Hair follicle dermal papilla cell (primary cell): ENCODE measurements at places on chromosomes 1 and 21. TPM values are rescaled to one million over a fixed set of nuclear protein-coding genes. Genes with fewer than 3 reads are reported as not detected.

Gene SERPINC1
- total RNA-seq = not detected in 2 replicates

Gene FABP3
- 146 and 154 TPM in 2 replicates for total RNA-seq

Gene MPZ
- 0.32 and 0.49 TPM in 2 replicates for total RNA-seq

Gene LACTBL1
- not detected in 2 replicates for total RNA-seq

Gene C8B
- total RNA-seq = not detected in 2 replicates

Gene GUCA2B
- not detected in 2 replicates for total RNA-seq

Gene OR2L5
- total RNA-seq = 0.12 and 0.32 TPM in 2 replicates

Gene CA6
- not detected in 2 replicates for total RNA-seq

Gene CCDC17
- 0.61 and 3.1 TPM in 2 replicates for total RNA-seq

Gene VCAM1
- total RNA-seq = 13.1 and 32.8 TPM in 2 replicates

Gene LRRIQ3
- 0.36 and 0.65 TPM in 2 replicates for total RNA-seq

Gene NR0B2
- not detected in 2 replicates for total RNA-seq

Gene PGD
- total RNA-seq = 229 and 277 TPM in 2 replicates

Gene USH2A
- under 0.01 and 0.16 TPM in 2 replicates for total RNA-seq

Gene KCNH1
- 5.8 and 6.3 TPM in 2 replicates for total RNA-seq

Gene AMY2B
- total RNA-seq = 10.3 and 10.9 TPM in 2 replicates

Gene PTP4A2
- total RNA-seq = 307 and 372 TPM in 2 replicates

Gene ZBTB8A
- total RNA-seq = 7.7 and 8.6 TPM in 2 replicates

Gene SPRR1B
- not detected in 2 replicates for total RNA-seq

Gene INSRR
- total RNA-seq = under 0.01 TPM in 2 replicates

Gene SPRR3
- not detected in 2 replicates for total RNA-seq

Gene MMEL1
- total RNA-seq = 1.2 TPM in 1 of 2 replicates, not detected in the other

Gene TNFRSF18
- total RNA-seq = 0.16 TPM in 1 of 2 replicates, not detected in the other

Gene IVL
- total RNA-seq = not detected in 2 replicates

Gene OLIG2
- not detected in 2 replicates for total RNA-seq

Gene ESRRG
- total RNA-seq = under 0.01 TPM in 1 of 2 replicates, not detected in the other

Gene RGS13
- not detected in 2 replicates for total RNA-seq

Gene DNM3
- total RNA-seq = 9.7 and 11.0 TPM in 2 replicates

Gene MCOLN2
- not detected in 2 replicates for total RNA-seq

Gene LRRC39
- 0.24 and 0.65 TPM in 2 replicates for total RNA-seq

Gene TRIM58
- 1.9 and 2.4 TPM in 2 replicates for total RNA-seq

Gene AADACL4
- total RNA-seq = 0.16 TPM in 1 of 2 replicates, not detected in the other

Gene GJB4
- total RNA-seq = not detected in 2 replicates

Gene VWA1
- total RNA-seq = 2.4 and 3.4 TPM in 2 replicates
